ENCODE measurements at places on chromosomes 6 and 20. TPM values are rescaled to one million over a fixed set of nuclear protein-coding genes. Genes with fewer than 3 reads are reported as not detected.

Gene BACH2
- polyA plus RNA-seq = 0.17 TPM

DNA sequence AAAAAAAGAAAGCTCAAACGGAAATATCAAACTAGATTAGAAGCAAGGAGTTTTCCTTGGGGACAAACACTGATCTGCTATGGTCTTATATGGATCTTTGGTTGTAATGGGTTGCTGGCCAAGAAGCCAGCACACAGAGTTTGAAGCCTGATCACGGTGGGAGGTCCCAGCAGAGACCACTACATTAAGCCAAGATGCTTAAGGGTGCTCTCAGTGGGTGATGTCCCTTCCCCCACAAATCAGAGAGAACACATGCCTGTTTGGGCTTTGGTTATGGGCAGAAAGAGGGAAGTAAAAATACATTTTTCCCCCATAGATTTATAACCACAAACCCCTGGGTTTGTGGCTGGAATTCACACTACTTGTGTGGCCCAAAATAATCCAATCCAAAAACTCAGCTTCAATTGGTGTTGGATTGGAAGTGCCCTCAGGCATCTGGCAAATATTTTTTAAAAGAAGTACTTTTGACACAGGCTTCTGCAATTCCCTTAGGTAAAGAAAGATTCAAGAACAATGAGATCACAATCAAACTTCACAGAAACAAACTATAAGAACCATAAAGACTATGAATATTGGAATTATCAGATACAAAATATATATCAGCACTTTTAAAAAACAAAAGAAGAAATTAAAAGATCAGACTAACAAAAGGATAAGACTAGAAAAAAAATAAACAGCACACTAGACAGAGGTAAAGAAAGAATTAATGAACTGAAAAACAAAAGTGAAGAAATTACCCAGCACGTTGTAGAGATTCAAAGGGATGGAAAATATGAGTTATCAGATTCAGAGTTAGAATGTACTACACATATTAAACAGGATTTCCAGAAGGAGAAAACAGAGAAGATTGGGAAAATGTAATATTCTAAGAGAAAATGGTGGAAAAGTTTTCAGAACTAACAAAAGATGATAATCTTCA, 44.7 kb downstream of the ESF1 start:
- no peak for DNase-seq

- DNase-seq = no peak
These were observed 15.3 kb downstream of the PCIF1 start for GRCh38 chr20:45949542-45950329.

DNA sequence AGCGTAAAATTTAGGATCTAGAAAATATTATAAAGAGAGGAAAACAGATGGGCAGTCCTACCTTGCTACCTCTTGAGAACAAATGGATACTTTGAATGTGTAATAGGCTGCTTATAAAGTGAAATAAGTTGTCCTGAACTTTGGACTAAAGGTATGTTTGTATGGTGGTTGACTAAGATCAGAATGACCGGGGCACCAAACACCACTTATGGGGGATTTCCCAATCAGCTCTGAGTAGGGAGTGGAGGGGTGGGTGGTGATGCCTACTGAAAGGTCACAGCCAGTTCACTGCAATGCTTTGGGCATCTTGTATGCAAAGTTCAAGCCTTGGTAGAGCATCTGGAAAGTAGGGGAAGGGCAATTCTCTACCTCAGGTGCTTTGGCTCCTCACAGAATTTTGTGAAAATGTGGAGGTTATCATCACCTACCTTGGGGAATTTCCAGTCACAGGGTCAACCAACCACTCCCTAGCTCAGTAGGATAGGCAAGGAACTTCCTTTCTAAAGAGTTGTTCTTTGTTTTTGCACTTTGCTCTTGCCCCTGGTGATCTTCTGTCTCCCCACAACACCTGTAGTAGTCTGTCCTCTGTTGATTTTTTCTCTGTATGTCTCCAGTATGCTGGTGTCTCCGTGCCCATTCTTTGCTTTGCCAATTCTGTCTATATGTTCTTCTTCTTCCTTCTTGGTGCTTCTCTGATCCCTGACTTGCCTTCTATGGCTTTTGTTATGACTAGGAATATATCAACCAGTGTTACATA, at the start of gene TRIM31:
TSS of gene TRIM31 (minus strand) at position 88 of the 757 bp plus-strand sequence. CDS start 285 bp downstream, outside the sequence.
- no peak for DNase-seq

DNA sequence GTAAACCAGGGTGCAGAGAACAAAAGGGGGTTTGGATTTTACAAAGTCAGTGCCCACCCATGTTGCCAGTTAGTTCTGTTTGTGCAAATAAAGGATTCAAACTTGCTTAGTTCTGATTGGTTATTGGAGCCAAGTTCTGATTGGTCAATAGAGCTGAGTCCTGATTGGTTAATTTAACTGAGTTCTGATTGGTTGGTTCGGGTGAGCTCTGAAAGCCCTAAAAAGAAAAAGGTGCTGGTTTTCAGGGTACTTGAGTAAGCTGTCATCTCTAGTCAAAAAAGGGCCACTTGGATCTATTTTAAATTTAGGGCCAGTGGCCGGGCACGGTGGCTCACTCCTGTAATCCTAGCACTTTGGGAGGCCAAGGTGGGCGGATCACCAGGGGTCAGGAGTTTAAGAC, 47.6 kb downstream of the SCGN start:
- no peak for DNase-seq
